ENCODE measurements at places on chromosomes 5 and 9. TPM values are rescaled to one million over a fixed set of nuclear protein-coding genes. Genes with fewer than 3 reads are reported as not detected.
A peak's percentile ranks its signal among the peaks of the same experiment; 100 is the strongest.

ARL14EPL gene
- total RNA-seq, result not detected

- no peak for DNase-seq
These were observed 226.6 kb downstream of the CD180 start for GRCh38 chr5:66969963-66970362.

UGT3A1 gene
- not detected for total RNA-seq

GRCh38 chr9:118529624-118530214 lies 825.5 kb downstream of the TLR4 start:
- no peak for DNase-seq

DNA sequence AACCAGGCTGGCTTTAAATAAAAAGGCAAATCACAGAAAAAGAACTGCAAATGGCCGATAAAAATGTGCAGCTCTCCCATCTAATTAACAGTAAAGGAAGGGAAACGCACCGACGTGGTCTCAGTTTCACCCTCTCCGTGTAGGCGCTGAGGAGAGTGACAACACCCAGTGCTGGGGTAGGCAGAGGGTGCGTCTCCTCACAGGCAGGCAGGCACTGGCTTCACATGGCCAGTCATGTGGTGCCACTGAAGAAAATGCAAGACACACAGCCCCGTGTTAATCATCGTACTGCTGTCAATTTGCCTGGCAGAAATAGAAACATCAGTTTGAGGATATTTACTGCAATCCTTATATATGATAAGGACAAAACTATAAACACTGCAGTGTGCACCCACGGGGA lies 178.4 kb downstream of the FANCC start:
- DNase-seq, result no peak

- DNase-seq, result peak; percentile 98
These were observed 13.0 kb downstream of the CXXC5 start for GRCh38 chr5:139660923-139661814.

FRMD3 gene
- total RNA-seq, result 3.9 TPM

DNA sequence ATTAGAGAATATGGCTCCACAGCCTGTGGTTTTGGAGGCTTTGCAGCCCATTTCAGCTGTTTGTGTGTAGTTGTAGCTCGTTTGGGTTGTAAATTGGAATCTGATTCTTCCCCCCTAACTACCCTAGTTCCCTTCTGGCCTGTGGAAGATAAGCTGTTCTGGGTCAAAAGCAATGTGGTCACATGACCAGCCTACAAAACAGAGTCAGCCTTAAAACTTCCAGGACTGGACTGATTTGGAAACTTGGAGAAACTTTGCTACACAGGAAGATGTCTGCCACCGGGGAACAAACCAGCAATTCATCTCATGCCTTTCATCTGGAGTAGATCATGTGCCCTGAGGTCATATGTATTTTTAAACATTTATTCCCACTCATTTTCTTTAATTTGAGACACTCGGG lies 83.8 kb downstream of the DAPK1 start:
- DNase-seq, result no peak

LCN1 gene
- not detected for total RNA-seq

GRM6 gene
- total RNA-seq, result not detected

SLC35D2 gene
- total RNA-seq, result 10.9 TPM

Data from lower leg skin (tissue), 4 donors.